ENCODE measurements at places on chromosomes 5 and 9.
A peak's percentile ranks its signal among the peaks of the same experiment; 100 is the strongest.

DNA sequence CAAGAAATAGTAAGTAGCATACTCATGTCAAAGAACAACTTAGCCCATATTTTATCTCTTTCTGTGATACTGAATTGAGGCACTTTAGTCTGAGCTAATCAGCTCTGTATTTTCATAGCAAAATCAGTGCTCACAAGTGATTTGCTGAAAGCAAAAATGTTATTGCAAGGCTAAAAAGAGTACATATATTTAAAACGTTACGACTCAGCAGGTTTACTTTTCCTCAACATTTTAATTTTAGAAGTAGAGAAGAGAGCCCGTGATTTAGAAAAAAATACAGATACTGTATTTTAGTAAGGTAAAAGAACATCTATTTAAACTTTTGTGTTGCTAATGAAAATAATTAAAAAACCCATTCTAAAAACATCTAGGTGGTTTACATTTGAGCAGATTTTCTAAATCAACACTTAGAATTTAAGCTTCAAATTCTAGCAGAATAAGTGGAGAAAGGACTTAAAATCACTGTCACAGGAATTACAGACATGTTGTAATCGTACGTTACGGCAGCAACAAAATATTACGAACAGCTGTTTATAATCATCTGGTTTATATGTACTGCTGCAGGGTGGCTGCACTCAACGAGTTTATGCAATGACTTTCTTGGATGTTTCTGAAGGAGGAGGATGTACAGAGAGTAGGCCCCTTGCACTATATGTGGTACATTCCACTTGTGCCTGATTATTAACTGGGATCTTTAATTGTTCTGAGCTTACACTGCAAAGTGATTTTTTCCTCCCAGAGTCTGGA lies 20.1 kb downstream of the SREK1 start:
- peak; percentile 9 for DNase-seq

GRCh38 chr5:171261361-171261760 lies 47.7 kb upstream of the TLX3 start:
- no peak for DNase-seq

- DNase-seq, result peak; percentile 99
Observed at GRCh38 chr9:38026021-38026809, 42.8 kb downstream of the SHB start.

GRCh38 chr5:39547553-39548154 lies 122.9 kb upstream of the DAB2 start:
- peak; percentile 78 for DNase-seq

GRCh38 chr9:120885457-120885856 lies 8.5 kb upstream of the PHF19 start:
- DNase-seq, result no peak

- DNase-seq, result peak; percentile 92
Observed at GRCh38 chr5:52922384-52922783, 66.8 kb upstream of the ITGA2 start.

Measured in fibroblast of skin of back (primary cell).